Stimulated activated CD8-positive, alpha-beta memory T cell treated with anti-CD3 and anti-CD28 coated beads, Interleukin-15, amount 100 ng/mL, for 24 hours (primary cell): ENCODE measurements at places on chromosomes 7 and 10.

DNA sequence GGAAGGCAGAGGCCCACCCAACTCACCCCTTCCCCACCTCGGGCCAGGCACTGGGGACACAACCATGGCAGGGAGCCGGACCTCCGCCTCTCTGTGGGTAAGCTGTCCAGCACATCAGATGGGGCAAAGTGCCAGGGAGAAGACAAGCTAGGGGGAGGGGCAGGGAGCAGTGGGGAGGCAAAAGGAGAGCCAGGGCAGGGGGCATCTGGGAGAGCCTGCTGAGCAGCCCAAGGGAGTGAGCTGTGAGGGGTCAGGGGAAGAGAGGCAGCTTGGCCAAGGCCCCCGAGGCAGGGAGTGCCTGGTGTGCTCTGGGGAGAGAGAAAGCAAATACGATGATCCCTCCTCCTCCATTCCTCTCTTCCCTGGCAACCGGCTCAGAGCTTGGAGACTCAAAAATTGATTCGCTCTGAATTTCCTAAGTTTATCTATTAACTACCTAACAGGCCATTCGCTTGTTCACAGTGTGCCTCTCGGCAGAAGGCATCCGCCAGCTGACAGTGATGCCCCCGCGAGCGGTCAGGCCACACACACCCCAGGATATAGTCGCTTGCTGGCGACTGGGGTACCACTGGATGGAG lies 4.5 kb downstream of the CAMK2B start:
- no peak for DNase-seq

- DNase-seq, result no peak
Measured at GRCh38 chr7:16028103-16028502, 341.6 kb upstream of the MEOX2 start.

- DNase-seq, result no peak
Measured at GRCh38 chr10:59995862-59996261, 89.5 kb upstream of the CCDC6 start.

- no peak for DNase-seq
Measured at GRCh38 chr7:107951896-107952295, 51.1 kb downstream of the LAMB1 start.

GRCh38 chr10:31581741-31582323 lies 262.8 kb downstream of the ZEB1 start:
- no peak for DNase-seq

GRCh38 chr10:129279446-129280154 lies 187.4 kb upstream of the MGMT start:
- DNase-seq, result no peak

DNA sequence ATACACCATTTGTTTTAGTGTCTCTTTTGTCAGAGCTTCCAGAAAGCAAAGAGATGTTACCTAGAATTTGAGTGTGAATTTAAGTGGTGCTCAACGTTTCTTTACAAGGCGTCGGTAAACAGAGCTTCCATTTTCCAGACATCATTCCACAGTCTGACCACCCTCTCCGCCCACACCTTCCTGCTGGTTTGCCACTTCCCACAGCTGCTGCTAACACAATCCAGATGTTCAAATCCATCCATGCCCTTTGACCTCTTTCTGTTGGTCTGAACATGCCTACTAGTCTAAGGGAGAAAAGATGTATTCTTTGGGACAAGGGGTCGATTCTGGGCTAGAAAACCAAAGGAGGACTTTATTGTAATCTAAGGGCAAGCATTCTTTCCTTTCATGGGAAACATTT lies 86.1 kb downstream of the FAM107B start:
- no peak for DNase-seq

DNA sequence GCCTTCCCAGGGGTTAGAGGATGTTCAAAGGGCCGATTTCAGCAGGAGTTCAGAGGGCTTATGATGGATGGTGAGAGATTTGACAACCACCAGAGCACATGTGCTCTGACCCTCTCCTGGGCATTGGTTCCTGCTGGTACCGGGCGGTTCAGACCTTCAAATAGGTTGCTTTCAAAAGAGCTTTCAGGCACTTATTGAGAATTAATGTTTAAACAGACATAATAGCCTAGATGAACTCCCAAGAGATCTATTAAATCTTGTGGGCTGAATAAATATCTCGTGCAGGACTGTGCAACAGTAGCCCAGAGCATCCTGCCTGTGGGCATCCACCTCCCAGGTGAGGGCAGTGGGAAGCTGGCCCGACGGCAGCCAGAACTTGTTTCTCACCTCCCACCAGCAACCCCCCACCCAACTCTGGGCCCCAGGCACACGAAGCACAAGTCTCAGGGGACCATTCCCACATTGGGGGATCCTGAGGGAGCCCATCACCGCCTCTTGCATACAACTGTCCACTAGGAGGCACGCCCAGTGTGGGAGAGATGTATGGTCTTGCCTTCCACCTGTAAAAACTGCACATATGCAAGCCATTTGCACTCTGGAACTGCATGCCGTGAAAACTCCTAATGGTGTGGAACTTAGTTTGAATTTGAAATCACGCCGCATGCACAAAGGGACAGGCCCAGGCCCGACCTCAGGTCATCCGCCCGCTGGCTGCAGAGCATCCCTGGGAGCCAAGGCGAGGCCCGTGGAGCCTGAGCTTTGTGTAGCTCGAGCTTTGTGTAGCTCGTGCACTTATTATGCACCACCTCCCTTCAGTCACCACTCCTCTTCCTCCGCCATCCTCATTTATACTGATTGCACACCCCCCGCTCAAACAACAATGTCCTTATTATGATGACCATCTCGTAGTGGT lies 147.8 kb downstream of the ADCY1 start:
- DNase-seq, result no peak

DNA sequence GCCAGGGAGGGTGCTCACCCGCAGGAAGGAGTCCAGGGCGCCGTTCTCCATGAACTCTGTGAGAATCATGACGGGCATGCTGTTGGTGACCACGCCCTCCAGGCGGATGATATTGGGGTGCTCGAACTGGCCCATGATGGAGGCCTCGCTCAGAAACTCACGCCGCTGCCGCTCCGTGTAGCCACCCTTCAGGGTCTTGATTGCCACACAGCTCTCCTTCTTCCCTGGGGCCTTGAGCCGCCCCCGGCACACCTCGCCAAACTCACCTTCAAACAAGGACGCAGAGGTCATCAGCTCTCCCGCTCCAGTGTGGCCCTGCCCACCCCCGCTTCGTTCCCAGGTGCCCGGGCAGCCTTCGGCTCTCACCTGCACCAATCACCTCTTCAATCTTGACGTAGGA lies 14.6 kb downstream of the EPHB4 start:
- no peak for DNase-seq

- DNase-seq, result no peak
Measured at GRCh38 chr7:15461576-15461975, 100.2 kb downstream of the AGMO start.

- DNase-seq, result no peak
Measured at GRCh38 chr7:115146148-115146547, 224.3 kb downstream of the MDFIC start.

GRCh38 chr7:133434246-133434865 lies 181.5 kb downstream of the EXOC4 start:
- DNase-seq, result no peak

- DNase-seq, result no peak
Measured at GRCh38 chr10:60351191-60351853, 38.4 kb downstream of the ANK3 start.

DNA sequence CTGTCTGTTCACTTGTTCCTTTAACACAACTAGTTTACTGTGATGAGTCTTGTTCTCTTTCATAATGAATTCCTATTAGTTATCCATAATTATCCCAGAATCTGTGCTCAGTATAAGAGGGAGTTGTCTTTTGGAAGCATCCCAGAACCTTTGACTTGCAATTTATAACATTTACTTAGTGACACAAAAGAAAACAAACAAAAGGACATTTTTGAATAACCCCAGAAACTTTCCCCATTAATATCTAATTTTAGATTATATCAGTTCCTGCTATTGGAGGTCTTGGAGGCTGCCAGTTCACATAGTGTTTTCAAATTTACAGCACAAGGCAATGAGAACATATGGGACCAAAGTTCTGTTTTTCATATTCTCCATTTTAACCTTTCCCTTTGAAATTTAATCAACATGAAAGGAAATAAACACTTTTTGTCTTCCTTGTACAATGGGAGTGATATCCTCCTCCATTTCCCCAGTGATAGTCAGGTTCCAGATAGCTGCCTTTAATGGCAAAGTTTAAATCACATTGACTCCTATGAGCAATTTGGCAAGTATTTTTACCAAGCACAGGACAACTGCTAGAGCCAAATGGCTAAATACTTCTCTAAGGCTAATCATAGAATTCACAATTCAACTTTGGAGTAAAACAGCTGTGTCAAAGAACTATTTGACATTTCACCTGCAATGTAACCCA lies 37.1 kb upstream of the GNAT3 start:
- no peak for DNase-seq
